ENCODE measurements at places on chromosomes 3 and 15.

DNA sequence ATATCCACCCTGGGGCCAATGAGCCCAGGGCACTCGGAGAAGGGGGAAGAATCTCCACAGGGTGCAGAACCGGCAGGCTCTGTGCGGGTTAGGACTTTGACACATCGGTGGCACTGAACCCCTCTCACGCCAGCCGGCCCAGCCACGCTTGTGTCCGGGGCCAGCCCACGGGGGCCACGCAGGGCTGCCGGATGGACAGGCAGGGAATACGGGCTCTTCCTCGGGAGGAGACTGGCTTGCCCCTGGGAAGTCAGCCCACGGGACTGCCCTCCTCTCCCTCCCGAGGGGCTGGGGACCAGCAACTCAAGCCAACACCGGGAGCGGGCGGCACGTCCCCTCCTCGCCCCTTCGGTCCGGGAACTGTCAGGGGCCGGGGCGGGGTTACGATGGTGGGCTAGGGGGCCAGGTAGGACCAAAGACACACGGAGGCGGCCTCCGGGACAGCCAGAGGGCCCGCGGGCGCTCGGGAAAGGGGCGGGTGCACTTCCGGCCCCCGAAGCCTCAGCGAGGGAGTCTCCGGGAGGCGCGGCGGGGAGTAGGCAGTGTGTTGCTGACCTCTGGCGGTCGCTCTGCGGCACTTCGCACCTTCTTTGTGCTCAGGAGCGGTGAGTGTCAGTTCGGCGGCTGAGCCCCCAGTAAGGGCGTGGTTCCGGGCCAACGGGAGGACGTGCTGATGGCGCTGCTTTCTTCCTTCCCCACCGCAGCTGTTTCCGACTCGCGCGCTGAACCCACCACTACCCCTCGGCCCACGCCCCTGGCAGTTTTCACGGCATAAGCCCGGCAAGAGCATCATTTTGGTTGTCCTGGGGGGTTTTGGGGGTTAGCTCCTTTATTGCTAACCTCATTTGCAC is 5.1 kb upstream of the CYP8B1 start:
- DNase-seq: peak; percentile 96

- DNase-seq: no peak
These were observed 553.4 kb downstream of the OCA2 start for GRCh38 chr15:27545494-27546255.

DNA sequence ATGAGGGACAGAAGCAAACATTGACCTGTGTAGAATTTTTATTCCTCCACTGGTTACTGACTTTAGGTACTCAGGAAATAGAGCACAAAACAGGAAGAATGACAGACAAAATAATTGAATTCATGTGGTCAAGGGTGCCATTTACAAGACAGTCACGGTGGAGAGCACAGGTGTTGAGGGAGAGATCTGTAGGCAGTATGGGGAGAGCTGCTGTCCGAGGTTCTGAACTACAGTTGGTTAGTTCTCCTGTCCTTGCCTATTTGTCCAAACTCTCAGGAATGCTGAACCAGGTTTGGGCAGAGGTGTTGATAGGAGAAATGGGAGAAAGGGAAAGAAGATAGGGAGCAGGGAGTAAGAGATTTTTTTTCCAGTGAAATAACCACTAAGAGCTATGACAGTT is 178.5 kb upstream of the ZBTB20 start:
- no peak for DNase-seq

DNA sequence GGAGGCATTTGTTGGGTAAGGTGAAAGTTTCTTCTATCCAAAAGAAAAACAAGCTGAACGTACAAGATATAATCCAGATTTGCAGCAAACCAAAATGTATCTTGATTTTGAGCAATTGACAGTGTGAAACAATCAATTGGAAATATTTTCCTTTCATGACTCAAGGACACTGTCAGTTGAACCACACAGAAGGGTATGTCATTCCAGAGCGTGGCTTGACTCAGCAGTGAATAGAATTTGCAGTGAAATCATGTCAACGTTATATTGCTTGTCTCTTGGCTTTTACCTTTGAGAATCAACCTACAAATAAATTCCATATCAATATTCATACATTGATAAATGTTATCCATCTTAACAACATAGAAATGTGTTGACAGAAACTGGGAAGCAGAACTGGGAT is 78.2 kb downstream of the TM2D3 start:
- DNase-seq: no peak

GRCh38 chr15:84143753-84144314 is 91.7 kb upstream of the GOLGA6L4 start:
- no peak for DNase-seq
